ENCODE measurements at places on chromosomes 4 and X. TPM values are rescaled to one million over a fixed set of nuclear protein-coding genes. Genes with fewer than 3 reads are reported as not detected.

The MID1 gene
- 4.0 TPM for polyA plus RNA-seq

The SPON2 gene
- polyA plus RNA-seq: 8.0 TPM

The FGB gene
- not detected for polyA plus RNA-seq

The EGF gene
- polyA plus RNA-seq: 0.22 TPM

The PABPC1L2A gene
- not detected for polyA plus RNA-seq

The TIGD4 gene
- 0.23 TPM for polyA plus RNA-seq

The TDO2 gene
- 2.5 TPM for polyA plus RNA-seq

The CD38 gene
- 0.25 TPM for polyA plus RNA-seq

The USP53 gene
- polyA plus RNA-seq: 10.7 TPM

The LIMCH1 gene
- 9.7 TPM for polyA plus RNA-seq

The HSFX2 gene
- polyA plus RNA-seq: 0.70 TPM

The ZAR1 gene
- not detected for polyA plus RNA-seq

The PRAF2 gene
- polyA plus RNA-seq: 51.2 TPM

The SLC39A8 gene
- 11.5 TPM for polyA plus RNA-seq

The GRPR gene
- 0.08 TPM for polyA plus RNA-seq

The F11 gene
- polyA plus RNA-seq: not detected

The CT45A6 gene
- polyA plus RNA-seq: not detected

The CTAG1A gene
- polyA plus RNA-seq: not detected

The PRKG2 gene
- polyA plus RNA-seq: 0.15 TPM

The RAB9A gene
- polyA plus RNA-seq: 29.2 TPM

The F9 gene
- not detected for polyA plus RNA-seq

The C4orf54 gene
- polyA plus RNA-seq: 0.06 TPM

The DACH2 gene
- polyA plus RNA-seq: 0.39 TPM

Data from ovary (tissue), 10 donors.